ENCODE measurements at places on chromosomes 4 and X. TPM values are rescaled to one million over a fixed set of nuclear protein-coding genes. Genes with fewer than 3 reads are reported as not detected.

The NKRF gene
- total RNA-seq, result 8.8 TPM

The IGSF1 gene
- total RNA-seq, result not detected

- no peak for DNase-seq
Observed at GRCh38 chr4:66840178-66840577, 705.1 kb downstream of the CENPC start.

DNA sequence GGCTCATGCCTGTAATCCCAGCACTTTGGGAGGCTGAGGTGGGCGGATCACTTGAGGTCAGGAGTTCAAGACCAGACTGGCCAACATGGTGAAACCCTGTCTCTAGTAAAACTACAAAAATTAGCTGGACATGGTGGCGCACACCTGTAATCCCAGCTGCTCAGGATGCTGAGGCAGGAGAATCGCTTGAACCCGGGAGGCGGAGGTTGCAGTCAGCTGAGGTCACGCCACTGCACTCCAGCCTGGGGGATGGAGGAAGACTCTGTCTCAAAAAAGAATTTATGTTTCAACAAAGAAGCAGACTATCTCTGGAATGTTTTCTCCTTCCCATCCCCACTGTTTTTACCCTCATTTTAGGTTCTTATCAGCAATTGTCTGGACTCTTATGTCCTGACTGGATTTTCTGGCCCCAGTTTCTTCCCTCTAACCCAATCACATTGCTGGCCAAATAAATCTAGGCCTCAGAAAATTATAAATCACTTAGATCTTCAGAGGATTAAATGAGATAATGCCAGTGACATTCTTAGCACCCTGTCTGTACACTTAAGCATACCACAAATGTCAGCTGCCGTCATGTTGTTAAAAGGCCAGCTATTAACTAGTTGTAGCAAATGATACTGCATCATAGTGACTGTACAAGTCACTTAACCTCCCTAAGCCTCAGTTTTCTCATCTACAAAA is 44.9 kb upstream of the PRSS48 start:
- no peak for DNase-seq

- no peak for DNase-seq
Observed at GRCh38 chr4:152189451-152190179, 346.3 kb downstream of the FBXW7 start.

DNA sequence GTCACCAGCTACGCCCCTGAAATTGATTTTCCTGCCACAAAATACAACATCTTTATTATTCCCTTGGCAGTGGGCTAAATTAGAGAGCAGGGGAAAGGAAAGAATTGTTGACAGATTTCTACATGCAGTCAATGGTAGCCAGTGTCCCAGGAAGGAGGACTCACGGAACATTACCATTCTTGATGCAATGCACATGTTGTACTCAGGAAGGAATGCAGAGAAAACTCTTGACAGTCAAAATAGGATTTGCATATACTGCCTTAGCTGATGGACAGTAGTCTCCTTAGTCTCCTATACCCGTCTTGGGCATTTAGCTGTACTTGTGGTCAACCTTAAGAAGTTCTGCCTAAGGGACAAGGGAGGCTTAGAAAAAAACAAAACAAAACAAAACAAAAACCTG is 158.0 kb upstream of the GYPA start:
- no peak for DNase-seq

GRCh38 chrX:32998776-32999175 is 212.6 kb downstream of the DMD start:
- no peak for DNase-seq
